Pons (tissue), 1 donor: ENCODE measurements at places on chromosomes 5 and 9.

GRCh38 chr5:150139334-150139733, 16.3 kb downstream of the PDGFRB start:
- DNase-seq: no peak

DNA sequence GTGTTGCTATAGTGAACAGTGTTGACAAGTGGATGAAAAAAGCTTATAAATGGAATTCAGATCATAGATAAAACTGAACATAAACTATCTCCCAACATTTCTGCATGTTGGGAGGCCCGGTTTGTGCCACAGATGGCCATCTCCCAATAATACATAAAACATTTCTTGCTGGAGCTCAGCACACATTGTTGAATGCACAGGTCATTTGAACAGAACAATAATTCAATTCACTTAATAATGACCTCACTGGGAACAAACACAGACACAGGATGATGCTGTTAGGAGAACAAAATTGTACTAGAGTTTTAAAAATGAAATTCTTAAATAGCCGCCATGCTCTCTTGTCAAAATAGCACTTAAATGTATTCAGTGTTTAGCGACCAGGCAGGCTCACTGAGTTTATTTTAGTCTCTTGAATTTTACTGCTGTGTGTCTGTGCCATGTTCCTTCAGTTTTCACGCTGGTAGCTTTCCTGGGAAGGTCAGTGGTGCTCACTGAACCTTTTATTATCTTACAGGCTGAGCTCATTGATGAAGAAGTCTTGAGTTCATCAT, 85.0 kb upstream of the SSBP2 start:
- DNase-seq: peak; percentile 56

- peak; percentile 47 for DNase-seq
These were observed 51.1 kb downstream of the STARD4 start for GRCh38 chr5:111461255-111461671.

DNA sequence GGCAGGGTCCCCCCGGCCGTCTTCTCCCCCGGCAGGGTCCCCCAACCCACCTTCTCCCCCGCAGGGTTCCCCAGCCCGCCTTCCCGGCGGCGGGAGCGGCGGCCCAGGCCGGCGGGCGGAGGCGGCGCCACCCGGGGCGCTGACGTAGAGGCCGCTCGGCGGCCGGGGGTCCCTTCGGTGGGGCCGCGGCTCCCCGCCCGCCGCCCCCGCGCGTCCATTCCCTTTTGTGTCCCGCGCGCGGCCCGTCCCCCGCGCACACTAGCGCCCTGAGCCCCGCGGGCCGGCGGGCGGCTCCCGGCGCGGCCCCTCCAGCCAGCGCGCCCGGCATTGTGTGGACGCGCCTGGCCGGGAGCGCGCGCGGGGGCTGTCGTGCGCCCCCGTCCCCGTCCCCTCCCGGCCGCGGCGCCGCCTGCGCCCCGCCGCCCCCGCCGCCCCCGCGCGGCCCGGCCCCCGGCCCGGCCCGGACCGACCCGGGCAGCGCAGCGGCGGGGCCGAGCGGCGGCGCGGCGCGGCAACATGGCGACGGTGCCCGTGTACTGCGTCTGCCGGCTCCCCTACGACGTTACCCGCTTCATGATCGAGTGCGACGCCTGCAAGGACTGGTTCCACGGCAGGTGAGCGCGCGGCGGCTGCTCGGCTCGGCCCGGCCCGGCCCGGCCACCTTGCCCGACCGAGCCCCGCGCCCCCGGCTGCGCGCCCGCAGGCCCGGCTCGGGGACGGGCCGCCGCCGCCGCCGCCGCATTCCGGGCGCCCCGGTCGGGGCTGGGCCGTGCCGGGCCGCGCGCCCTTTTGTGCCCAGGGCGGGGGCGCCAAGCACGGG, at the start of gene PHF2:
Gene PHF2, plus strand, starts transcription at position 327 of the 820 bp plus-strand sequence. Its CDS starts 190 bp downstream, at position 517.
- DNase-seq: no peak

DNA sequence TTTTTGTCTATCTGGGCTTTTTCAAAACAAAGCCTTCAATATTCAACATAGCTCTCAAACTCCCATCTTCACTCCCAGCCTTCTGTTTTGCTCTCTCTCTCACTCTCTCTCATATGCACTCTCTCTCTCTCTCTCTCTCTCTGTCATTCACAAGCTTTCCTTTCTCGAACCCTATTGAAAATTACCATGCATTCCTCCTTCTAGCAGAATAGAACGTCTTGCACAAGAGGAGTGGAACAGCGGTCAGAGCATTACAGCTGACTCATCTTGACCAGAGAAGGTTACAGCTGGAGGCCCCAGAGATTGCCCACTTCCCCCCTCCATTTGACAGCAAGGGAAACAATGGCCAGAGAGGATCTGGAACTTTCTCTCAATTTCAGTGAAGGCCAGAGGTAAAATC, 51.0 kb upstream of the LIFR start:
- no peak for DNase-seq

DNA sequence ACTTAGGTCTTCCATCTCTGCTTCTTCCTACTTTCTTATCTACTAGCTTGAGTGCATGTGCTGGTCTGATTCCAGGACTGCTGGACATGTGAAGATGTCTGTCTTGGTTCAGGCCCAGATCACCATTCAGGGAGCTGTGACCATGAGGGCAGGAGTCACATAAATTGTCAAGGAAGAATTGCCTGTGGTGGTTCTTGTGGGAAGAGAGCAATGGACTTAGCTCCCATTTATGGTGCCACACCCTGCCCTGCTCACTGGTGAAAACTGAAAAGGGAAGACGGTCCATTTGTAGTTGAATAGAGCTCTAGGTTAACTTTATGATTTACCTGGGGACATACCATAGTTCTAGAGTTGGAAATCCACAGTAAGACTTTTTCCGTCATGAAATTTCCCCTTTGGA, 244.3 kb upstream of the ZNF608 start:
- DNase-seq: no peak

- DNase-seq: no peak
These were observed 236.2 kb upstream of the RASEF start for GRCh38 chr9:83299094-83299493.

GRCh38 chr5:132883261-132883834, 9.9 kb downstream of the LEAP2 start:
- DNase-seq: peak; percentile 91
